ENCODE measurements at places on chromosomes 5 and 9. TPM values are rescaled to one million over a fixed set of nuclear protein-coding genes. Genes with fewer than 3 reads are reported as not detected.

DNA sequence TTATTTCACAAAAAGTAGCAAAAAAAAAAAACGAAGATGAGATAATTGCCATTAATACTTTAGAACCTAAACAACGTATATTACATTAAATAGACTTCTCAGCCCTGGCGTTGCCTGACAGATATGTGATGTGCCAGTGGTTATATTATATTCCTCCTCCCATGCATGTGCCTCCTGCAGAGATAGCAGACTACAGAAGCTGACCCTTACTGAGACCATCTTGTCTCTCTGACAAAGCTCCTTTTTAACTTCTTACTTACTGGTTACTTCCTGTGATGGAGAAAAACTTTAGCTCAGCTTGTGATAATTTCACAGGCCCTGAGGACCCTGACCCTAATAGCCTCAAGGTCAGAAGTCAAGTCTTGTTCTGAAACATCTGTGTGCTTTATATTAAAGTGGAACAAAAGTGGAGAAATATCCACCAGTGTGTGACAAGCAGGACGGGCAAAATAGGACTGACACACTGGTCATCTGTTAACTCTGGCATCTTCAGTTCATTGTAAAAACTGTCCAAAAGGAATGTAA lies 80.6 kb upstream of the POU5F2 start:
- no peak for DNase-seq

DNA sequence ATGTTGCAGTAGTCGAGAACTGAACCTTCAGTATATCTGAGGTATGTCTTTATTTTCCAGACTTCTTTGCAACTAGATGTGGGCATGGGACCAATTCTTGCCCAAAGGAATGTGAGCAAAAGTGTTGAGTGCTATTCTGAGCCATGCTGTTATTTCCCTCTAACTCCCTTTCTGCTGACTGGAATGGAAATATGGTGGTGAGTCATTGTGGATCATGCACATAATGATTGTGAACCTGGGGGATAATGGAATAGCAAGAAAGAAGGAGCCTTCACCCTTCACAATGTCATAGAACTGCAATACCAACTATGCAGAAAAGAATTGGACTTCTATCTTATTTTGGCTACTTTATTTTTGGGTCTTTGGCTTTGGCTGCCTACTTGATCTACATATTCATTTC lies 10.3 kb upstream of the DOCK2 start:
- no peak for DNase-seq

DNA sequence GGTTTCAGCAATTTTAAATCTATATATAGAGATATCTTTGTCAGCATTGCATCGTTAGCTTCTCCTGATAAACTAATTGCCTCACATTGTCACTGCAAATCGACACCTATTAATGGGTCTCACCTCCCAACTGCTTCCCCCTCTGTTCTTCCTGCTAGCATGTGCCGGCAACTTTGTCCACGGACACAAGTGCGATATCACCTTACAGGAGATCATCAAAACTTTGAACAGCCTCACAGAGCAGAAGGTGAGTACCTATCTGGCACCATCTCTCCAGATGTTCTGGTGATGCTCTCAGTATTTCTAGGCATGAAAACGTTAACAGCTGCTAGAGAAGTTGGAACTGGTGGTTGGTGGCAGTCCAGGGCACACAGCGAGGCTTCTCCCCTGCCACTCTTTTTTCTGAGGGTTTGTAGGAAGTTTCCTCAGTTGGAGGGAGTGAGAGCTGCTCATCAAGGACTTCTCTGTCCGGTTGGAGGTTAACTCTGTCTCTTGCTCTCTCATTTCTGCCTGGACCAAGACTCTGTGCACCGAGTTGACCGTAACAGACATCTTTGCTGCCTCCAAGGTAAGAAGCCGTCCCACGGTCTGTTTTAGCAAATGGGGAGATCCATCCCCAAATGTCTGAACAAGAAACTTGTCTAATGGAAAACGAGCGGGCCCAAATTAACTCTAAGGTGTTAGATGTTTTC lies at the start of gene IL4:
TSS of gene IL4 (plus strand) at position 51 of the 692 bp plus-strand sequence. CDS start at position 113, 62 bp downstream.
- no peak for DNase-seq

The STXBP1 gene
- 36.9 TPM for total RNA-seq

The RASEF gene
- total RNA-seq, result 0.05 TPM

DNA sequence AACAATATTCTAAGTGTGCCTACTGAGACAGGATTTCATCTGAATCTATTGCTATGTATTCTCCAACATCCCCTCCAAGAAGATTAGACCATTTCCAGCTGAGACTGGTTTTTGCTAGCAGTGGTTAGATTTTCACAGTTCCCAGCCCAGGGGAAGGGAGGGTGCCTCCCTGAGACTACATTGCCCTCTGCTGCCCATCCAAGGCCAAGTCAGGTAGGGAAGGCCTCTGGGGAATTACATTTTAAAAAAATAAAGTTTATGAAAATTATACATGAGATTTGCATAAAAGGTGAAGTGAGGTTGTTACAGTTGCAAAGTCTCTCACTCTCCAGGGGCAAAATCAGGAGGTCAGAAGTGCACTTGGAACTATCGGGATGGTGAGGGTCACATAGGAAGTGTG lies 28.0 kb upstream of the SYK start:
- DNase-seq, result no peak

The SHISAL2B gene
- total RNA-seq, result not detected

GRCh38 chr5:67350618-67351201 lies 154.1 kb upstream of the CD180 start:
- no peak for DNase-seq

The REXO4 gene
- total RNA-seq, result 16.5 TPM

GRCh38 chr5:125699860-125700259 lies 723.3 kb upstream of the GRAMD2B start:
- DNase-seq, result no peak

The CAMLG gene
- 20.2 TPM for total RNA-seq

DNA sequence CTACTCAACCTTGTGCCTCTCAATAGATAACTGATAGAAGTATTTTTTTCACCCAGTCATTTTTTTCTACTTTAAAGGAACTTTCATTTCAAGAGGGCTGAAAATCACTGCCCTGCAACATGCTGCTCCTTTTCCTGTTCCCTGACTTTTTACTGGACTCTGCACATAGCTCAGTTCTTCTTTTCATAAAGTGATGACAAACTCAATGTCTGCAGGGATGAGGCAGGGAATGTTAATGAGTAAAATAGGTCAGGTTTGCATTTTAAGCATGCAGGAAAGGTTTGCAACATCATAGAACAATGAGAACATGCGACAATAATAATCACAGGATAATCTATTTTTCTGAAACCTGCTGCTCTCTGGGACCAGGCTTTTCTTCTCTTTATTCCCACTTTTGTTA lies 172.2 kb upstream of the SGCD start:
- no peak for DNase-seq

The SPATA6L gene
- total RNA-seq, result 0.96 TPM

GRCh38 chr5:69492923-69493395 lies 369 bp downstream of the OCLN start:
- DNase-seq, result no peak

The SNCAIP gene
- total RNA-seq, result 1.4 TPM

DNA sequence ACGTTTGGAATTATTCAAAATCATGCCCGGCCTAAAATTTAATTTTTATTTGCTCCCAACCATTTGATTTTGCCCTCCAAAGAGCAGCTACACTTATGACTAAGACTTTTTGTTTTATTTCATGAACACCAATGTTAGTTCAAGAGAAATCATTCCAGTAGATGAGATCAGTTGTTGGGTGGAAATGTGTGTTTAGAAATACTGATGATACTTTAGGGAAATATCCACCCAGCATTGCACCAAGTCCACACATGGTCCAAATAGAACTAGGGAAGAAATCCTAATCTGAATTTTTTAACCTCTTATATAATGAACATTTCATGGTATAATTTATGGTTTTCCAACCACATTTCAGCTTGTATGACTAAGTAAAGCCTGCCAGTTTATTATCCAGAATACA lies 28.3 kb upstream of the GOLPH3 start:
- no peak for DNase-seq

GRCh38 chr9:137267933-137268355 lies 9.6 kb upstream of the TOR4A start:
- no peak for DNase-seq

GRCh38 chr5:139037732-139038131 lies 160.4 kb downstream of the SIL1 start:
- no peak for DNase-seq

The BARHL1 gene
- total RNA-seq, result not detected

The ANKRD18A gene
- total RNA-seq, result 2.6 TPM

DNA sequence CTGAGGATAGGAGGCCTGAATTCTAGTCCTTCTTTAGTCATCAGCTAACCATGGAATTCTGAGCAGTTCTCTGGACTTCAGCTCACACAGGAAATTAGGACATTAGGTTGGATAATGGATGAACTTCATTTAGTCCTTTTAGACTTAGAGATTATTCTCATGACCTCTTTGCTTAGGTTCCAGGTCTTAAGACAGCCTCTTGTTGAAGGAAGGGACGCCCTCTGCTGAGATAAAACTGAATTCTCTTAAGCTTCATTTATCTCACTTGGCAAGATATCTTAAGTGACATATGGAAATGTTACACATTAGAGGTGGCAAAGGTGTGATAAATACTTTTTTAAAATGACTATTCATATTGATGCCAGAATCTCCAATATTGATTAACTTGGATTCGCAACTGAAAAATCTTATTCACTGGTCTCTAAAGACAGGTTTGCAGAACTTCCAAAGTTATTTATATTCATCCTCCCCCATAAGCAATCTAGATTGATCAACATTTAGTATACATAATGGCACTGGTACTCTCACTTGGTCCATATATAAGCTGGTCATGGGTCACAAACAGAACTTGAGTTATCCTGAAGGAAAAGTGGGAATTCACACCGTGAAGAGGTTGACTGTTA lies 16.9 kb upstream of the ZNF366 start:
- DNase-seq, result no peak

GRCh38 chr9:127953768-127954505 lies 16.3 kb upstream of the DPM2 start:
- no peak for DNase-seq

DNA sequence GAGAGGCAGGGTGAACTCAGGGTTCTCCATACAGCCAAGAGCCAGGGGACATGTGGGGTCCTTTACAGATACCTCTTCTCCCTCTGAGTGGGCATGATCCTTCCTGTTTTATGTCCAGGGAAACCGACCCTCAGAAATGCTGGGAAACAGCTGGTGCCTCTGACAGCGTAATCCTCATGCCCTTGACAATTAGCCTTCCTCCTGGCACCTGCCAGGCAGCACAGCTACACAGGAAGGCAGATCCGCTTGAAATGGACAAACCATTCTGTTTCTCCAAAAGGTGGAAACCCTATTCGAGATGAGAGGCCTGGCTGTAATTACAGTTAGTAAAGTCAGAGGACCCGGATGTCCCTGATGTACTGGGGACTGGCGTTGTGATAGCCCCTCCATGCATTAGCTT lies 7.2 kb downstream of the ERGIC1 start:
- no peak for DNase-seq

The GRIN1 gene
- not detected for total RNA-seq

- no peak for DNase-seq
These were observed 193.8 kb downstream of the SMARCA2 start for GRCh38 chr9:2208991-2209390.

- DNase-seq, result no peak
These were observed 30.4 kb downstream of the PRDM6 start for GRCh38 chr5:123119334-123119986.

GRCh38 chr9:137199411-137200121 lies 975 bp downstream of the TPRN start:
- DNase-seq, result no peak

DNA sequence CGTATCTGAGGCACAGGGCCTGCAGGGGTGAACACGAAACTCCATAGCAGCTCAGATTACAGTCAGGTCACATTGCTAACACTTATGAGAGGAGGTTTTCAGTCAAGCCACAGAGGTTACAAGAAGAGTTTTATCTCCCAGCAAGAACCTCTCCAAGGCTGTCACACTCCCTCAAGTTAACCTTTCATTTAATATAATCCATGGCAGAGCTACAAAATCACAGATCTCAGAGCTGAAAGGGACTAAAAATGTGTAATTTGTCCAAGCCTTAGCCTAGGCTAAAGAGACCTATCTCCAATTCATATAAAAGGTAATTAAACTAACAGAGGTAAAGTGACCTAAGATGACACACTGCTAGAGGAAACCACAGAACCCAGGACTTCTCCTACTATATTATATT lies 57.2 kb downstream of the MLANA start:
- no peak for DNase-seq

DNA sequence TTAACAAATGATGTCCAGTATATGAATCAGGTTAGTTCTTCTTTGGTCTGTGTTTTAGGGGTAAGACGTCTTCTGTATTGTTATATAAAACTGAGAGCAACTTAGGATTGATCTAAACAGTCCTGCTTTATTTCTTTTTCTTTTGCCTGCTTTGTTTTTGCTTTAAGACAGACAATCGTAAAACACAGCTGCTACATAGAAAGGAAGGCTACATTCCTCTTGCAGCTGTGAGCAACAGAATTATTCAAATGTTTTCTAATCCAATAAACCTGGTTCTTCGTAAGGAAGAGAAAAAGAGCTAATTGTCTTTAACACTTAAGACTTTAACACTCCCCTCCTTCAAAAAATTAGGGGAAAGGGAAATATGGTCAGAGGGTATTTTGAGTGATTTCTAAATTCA lies 14.6 kb downstream of the FGF1 start:
- no peak for DNase-seq

DNA sequence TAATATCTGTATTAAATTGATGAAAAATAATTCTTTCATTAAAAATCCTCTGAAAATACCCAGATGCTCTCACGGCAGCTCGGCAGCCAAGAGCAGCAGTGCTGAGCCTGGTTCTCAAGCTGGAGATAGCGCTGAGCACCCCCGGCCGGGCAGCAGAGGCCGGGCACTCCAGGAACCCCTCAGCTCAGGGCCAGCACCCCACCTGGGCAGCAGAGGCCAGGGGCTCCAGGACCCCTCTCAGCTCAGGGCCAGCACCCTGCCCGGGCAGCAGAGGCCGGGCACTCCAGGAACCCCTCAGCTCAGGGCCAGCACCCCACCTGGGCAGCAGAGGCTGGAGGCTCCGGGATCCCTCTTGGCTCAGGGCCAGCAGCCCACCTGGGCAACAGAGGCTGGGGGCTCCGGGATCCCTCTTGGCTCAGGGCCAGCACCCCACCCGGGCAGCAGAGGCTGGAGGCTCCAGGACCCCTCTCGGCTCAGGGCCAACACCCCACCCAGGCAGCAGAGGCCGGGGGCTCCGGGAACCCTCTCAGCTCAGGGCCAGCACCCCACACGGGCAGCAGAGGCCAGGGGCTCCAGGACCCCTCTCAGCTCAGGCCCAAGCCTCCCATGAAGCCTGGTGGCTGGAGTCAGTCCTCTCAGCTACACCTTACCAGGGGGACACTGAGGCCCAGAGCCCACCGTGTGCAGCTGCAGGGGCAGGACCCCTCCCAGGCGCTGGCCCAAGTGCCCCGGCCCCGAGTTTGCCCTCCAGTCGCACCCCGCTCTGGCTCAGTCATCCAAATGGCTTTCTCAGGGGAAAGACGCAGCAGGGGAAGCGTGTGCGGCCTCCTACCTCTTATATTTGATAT lies 21.7 kb downstream of the CLPTM1L start:
- no peak for DNase-seq

The PTGES gene
- 1.9 TPM for total RNA-seq

GRCh38 chr5:117892360-117892759 lies 1096.0 kb downstream of the DTWD2 start:
- DNase-seq, result no peak

The MARCOL gene
- total RNA-seq, result not detected

GRCh38 chr9:80376180-80376579 lies 804.4 kb downstream of the TLE4 start:
- DNase-seq, result no peak

The PTPN3 gene
- total RNA-seq, result 27.4 TPM

- DNase-seq, result no peak
These were observed 977 bp upstream of the PRDM12 start for GRCh38 chr9:130663258-130663976.

The KCNV2 gene
- not detected for total RNA-seq

GRCh38 chr9:114572199-114572598 lies 15.4 kb upstream of the ATP6V1G1 start:
- no peak for DNase-seq

The PCDH1 gene
- total RNA-seq, result 16.1 TPM
